ENCODE measurements at places on chromosomes 2 and 18. TPM values are rescaled to one million over a fixed set of nuclear protein-coding genes. Genes with fewer than 3 reads are reported as not detected.

GRCh38 chr2:8154936-8155335, 526.9 kb upstream of the ID2 start:
- no peak overlapping the region for H3K27ac ChIP-seq
- no peaks in the 10 kb centered on the region for H3K36me3 ChIP-seq
- no peak for DNase-seq
- H3K4me1 ChIP-seq: no peaks in the 10 kb centered on the region

Gene DRC1
- total RNA-seq: 0.14 TPM

GRCh38 chr2:172262486-172262885, 159.8 kb upstream of the DLX2 start:
- DNase-seq: no peak
- H3K4me3 ChIP-seq: no peak overlapping the region
- H3K27ac ChIP-seq: no peak overlapping the region
- no peaks in the 10 kb centered on the region for H3K27me3 ChIP-seq
- no peaks in the 10 kb centered on the region for H3K4me1 ChIP-seq

DNA sequence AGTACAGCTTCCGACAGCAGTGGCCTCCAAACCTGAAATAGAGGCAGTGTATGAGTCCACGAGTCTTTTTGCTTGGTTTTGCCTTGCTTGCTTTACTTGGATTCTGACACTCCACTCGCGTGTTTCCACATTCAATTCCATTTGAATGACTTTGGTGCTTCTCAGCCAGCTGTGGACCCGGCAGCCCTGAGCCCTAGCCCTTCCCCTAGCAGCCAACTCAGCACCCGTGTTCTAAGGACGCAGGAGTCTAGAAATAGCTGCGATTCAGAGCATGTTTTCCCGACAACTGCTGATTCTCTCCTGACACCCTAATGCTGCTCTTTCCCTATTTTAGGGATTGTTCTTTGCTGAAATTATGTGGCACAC, 20.6 kb downstream of the LRRFIP1 start:
- no peak for DNase-seq
- no peaks in the 10 kb centered on the region for H3K36me3 ChIP-seq
- no peak overlapping the region for H3K4me3 ChIP-seq
- H3K27ac ChIP-seq: no peak overlapping the region
- H3K27me3 ChIP-seq: no peaks in the 10 kb centered on the region

DNA sequence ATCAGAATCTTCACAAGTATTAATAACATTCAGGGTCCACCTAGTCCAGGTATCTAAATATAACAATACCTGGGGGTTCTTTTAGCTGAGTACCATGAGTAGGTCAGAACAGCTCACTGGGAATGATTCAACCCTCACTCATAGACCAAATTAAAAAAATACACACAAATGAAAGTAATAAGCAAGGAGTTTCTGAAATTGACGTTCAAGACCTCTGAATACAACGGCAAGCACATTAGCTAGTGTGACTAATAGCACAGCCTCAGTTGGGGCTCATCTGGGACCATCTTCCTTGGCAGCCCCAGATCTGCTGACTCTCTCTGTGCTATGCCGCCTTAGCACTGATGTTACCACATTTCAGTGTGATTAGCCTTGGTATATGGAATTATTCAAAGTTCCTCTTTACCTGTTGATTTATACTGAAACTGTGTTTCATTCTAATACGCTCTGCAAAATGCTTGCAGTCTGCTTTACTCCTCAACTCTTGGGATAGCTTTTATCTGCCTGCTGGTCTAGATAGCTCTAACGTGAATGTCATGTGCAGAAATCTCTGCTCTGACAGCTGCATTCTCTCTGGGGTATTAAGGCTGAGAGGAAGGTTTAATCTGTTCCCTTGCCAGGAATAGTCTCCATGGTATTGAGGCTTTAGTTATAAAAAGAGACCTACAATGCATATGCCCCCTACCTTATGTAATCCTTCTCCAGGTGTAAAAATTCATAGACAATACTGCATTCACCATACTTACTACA, 153.3 kb downstream of the METTL4 start:
- DNase-seq: no peak
- no peak overlapping the region for H3K27ac ChIP-seq
- no peaks in the 10 kb centered on the region for H3K27me3 ChIP-seq
- no peaks in the 10 kb centered on the region for H3K4me1 ChIP-seq

Gene ABCB11
- 0.05 TPM for total RNA-seq

Gene EVA1A
- 12.7 TPM for total RNA-seq
